Right cardiac atrium (tissue), 5 donors: ENCODE measurements at places on chromosomes 1 and 21. TPM values are rescaled to one million over a fixed set of nuclear protein-coding genes. Genes with fewer than 3 reads are reported as not detected.
A peak's percentile ranks its signal among the peaks of the same experiment; 100 is the strongest.

GRCh38 chr1:198019126-198019525 is 102.0 kb downstream of the LHX9 start:
- DNase-seq, result no peak

Gene TLR5
- total RNA-seq, result 6.8 TPM

Gene HSD17B7
- 6.2 TPM for total RNA-seq

Gene F13B
- not detected for total RNA-seq

- no peak for DNase-seq
These were observed 122.4 kb downstream of the LMX1A start for GRCh38 chr1:165234149-165234548.

Gene OR10Z1
- total RNA-seq, result not detected

DNA sequence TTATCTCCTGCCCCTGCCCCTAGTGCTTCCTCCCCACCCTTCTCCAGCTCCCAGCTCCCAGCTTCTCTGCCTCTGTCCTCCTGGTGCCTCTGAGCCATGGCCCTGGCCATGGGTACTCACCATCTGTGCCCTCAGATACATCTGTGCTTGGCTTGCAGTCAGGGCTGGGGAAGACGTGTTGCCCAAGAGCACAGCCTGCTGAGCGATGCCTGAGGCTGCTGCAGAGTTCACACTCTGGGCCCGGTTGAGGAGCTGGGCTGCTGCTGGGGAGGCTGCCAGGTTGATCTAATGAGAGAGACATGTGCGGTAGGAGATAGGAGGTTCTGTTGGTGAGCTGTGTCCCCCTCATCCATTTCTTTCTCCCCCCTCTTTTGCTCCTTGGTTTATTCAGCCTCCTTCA is 49.4 kb upstream of the A3GALT2 start:
- DNase-seq, result no peak

GRCh38 chr1:84377480-84378095 is 20.7 kb upstream of the DNASE2B start:
- no peak for DNase-seq

DNA sequence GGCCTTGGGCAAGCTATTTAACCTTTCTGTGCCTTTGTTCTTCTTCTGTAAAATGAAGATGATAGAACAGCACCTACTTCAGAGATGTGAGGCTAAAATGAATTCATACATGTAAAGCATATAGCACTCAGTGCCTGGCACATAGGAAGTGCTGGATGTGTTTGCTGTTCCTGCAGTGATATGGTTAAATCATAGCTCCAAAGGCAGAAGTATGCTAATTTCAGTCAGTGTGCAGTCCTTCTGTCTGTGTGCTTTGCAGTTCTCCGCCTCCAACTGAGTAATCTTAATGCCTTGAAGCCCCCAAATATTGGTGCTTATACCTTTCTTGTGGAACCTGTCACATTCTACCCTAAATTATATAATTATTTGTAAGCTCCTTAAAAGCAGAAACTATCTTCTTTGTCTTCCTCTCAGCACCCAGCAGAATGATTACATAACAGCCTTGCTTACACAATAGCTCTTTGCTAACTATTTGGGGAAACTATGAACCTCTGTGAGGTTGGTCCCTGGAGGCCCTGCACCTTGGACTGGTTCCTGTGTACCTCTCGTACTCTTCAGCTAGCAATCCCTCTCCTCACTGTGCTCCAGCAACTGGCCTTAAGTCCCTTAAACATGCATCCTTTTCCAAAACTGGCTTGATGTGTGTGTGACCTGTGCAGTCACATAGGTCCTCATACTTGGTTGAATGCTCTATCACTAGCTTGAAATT is 57.0 kb upstream of the CACYBP start:
- DNase-seq, result no peak

- no peak for DNase-seq
These were observed 33.3 kb downstream of the LDLRAD1 start for GRCh38 chr1:53984726-53985125.

Gene OLFML2B
- total RNA-seq, result 7.9 TPM

- no peak for DNase-seq
These were observed 17.0 kb downstream of the MX2 start for GRCh38 chr21:41378849-41379248.

Gene WNT3A
- total RNA-seq, result not detected

GRCh38 chr21:42286416-42286815 is 28.8 kb downstream of the TFF3 start:
- no peak for DNase-seq

GRCh38 chr1:10170239-10170574 is 40.2 kb upstream of the KIF1B start:
- DNase-seq, result no peak

DNA sequence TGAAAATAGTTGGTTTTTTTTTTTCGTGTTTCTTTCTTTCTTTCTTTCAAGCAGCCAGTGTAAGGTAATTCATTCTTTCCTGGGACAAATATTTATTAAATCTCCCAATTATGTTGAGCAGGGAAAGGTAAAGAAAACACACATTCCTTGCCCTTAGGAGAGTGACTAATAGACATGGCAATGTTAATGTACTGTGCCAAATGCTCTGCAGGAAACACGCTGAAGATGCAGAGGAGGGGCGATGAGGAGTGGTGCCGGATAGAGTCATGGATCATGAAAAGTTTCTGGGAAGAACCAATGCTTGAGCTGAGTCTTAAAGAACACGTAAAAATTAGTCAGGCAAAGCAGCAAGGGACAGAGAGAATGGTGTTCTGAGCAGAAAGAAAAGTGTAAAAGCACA is 199.2 kb downstream of the DNM3 start:
- no peak for DNase-seq

GRCh38 chr1:223844787-223845036 is 1.0 kb downstream of the TP53BP2 start:
- no peak for DNase-seq

Gene LRRC71
- not detected for total RNA-seq

DNA sequence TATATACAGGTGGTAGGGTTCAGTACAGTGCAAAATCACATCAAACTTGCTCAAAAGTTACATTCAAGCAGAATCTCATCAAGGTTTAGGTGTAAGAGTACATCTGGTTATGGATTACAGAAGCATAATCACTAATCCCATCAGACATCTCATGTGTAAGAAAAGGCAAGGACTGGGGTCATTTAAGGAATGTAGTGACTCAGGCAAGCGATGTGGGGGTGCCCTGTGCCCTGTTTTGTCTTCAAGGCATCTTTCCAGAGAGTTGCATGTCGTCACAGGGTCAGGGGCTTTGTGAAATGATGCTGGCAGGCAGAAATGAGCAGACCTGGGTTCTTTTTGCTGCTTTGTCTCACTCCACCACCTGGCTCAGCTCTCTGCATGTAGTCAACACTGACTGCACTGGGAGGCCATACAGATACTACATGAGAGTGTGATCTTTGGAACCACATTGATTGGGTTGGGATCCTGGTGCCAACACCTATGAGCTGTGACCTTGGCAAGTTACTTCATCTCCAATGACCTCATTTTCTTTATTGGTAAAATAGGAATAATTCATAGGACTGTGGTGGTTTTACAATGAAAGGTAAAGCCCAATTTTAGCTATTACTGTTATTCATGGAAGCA is 8.2 kb upstream of the HHIPL2 start:
- no peak for DNase-seq

- peak; percentile 80 for DNase-seq
These were observed 905 bp downstream of the LIX1L start for GRCh38 chr1:145956781-145957442.

Gene GRHL3
- 1.7 TPM for total RNA-seq

DNA sequence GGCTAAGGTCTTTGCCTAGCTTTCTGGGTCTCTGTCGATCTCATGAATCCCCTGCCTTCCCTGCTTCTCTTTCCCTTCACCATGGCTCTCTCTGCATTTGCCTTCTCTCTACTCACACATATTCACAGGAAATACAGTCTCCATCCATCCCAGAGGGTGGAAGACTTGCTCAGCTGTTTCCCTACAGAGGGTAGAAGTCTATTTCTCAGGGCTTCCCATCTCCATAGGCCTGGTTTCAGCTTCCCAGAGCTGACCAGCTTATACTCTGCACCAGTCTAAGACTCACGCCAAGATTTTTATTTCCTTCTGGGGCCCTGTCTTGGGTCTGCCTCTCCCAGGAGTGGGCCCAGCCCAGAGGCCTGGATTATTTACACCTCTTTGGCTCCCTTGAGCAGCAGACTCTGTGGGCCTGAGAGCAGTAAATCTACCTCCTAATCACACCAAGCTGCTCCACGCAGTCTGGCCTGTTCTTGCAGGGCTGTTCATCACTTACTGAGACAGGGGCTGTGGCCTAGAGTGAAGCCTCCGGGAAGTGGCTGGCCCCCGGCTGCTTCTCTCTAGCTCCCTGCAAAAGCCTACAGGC is 102.5 kb downstream of the PLXNA2 start:
- no peak for DNase-seq

- no peak for DNase-seq
These were observed 175.3 kb downstream of the PRDM16 start for GRCh38 chr1:3244025-3244926.

DNA sequence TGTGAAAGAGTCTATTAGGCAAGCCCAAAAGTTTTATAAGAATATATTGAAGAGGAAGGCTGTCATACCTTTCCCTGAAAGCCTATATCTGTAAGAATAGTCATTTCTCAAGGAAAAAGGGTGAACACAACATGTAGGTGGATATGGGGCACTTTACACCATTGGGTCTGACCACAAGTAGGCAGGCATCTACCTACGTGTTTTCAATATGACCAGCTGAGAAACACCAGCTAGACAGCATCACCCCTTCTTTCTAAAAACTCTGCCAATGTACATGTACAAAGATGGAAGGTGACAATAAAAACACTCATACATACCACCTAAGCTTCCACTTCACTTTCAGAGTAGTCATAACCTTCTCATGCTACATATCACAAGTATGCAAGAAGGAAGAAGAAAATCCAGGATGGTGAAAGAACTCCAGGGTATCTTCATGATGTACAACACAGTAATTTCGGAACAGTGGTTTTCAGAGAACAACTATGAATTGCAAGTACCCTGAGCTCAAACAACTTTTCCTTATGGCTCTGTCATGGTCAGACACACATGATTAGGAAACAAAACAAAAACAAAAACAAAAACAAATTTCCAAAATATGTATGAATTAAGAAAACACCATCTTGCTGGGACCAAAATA is 98.5 kb upstream of the ADGRL2 start:
- no peak for DNase-seq

Gene CSF1
- 22.3 TPM for total RNA-seq

Gene ANGPTL7
- 3.9 TPM for total RNA-seq
